ENCODE measurements at places on chromosomes 6 and 20. TPM values are rescaled to one million over a fixed set of nuclear protein-coding genes. Genes with fewer than 3 reads are reported as not detected.

The PHF10 gene
- total RNA-seq, result 31.3 TPM

The OR12D3 gene
- not detected for total RNA-seq

The IER3 gene
- 188 TPM for total RNA-seq

The NKAPL gene
- 1.1 TPM for total RNA-seq

The RALGAPA2 gene
- total RNA-seq, result 35.1 TPM

The PI16 gene
- total RNA-seq, result not detected

The LKAAEAR1 gene
- not detected for total RNA-seq

The SLC32A1 gene
- not detected for total RNA-seq

The KCNB1 gene
- total RNA-seq, result not detected

The KAT14 gene
- 11.7 TPM for total RNA-seq

The PNLDC1 gene
- not detected for total RNA-seq

The BTNL2 gene
- not detected for total RNA-seq

The L3MBTL1 gene
- 6.0 TPM for total RNA-seq

The KIAA0408 gene
- 3.6 TPM for total RNA-seq

The ANKRD66 gene
- not detected for total RNA-seq

The DNAH8 gene
- total RNA-seq, result not detected
